Stimulated activated CD4-positive, alpha-beta T cell treated with anti-CD3 and anti-CD28 coated beads, Interleukin-4, amount 100 ng/mL, for 4 hours (primary cell): ENCODE measurements at places on chromosomes 12 and 14.

GRCh38 chr14:96224480-96225096 lies 19.9 kb downstream of the BDKRB2 start:
- no peak for DNase-seq

- no peak for DNase-seq
Observed at GRCh38 chr14:65915125-65915524, 502.6 kb downstream of the FUT8 start.

DNA sequence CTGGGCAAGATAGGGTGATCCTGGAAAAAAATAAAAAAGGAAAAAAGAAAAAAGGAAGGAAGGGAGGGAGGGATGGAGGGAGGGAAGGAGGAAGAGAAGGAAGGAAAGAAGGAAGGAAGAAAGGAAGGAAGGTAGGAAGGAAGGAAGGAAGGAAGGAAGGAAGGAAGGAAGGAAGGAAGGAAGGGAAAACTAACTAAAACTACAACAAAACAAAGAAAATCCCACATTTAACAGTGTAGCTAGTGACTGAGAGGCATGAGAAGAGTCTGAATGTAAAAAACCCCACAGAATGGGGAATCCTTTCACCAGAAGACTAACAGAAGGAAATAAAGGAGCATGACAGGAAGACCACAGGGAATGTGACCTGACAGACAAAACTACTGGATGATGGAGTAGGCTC lies 345.7 kb downstream of the NOVA1 start:
- no peak for DNase-seq

DNA sequence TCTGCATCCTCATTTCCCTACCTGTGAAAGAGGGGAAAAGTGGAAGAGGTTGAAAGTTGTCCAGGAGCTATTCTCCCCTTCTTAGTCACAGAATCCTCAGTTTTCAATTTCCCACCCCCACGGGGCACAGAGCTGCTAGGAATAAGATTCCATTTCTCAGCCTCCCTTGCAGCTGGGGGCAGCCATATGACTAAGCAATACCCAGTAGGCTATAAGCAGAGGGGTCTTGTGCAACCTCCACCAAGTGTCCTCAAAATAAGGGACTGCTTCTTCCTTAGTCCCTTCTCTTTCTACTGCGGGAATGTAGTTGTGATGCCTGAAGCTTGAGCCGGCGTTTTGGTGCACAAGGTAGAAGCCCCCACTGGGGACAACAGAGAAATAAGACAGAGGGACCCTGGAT lies 40.9 kb downstream of the VWF start:
- no peak for DNase-seq

GRCh38 chr14:85596562-85596961 lies 66.6 kb downstream of the FLRT2 start:
- DNase-seq: no peak

- peak; percentile 26 for DNase-seq
Observed at GRCh38 chr12:7806863-7807487, 17.8 kb downstream of the NANOG start.

DNA sequence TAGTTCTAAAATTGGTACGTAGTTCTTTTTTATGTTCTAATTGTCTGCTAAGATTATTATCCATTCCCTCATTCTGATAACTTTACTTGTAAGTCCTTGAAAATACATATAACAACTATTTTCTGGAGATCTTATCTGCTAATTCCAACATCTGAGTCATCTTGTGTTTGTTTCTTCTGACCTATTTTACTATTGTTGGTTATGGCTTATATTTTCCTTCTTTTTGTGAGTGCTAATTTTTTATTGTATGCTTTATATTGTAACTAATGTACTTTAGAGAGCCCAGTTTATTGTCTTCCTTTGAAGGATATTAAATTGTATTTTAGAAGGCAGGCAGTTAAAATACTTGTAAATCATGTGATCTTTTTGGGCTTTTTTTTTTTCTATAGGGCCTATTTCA lies 149.3 kb upstream of the LRFN5 start:
- no peak for DNase-seq

- no peak for DNase-seq
Observed at GRCh38 chr12:55972042-55972441, 1.8 kb upstream of the RAB5B start.

GRCh38 chr14:91770185-91770584 lies 38.3 kb upstream of the CATSPERB start:
- no peak for DNase-seq

- DNase-seq: no peak
Observed at GRCh38 chr14:103220982-103221641, 97.9 kb downstream of the TNFAIP2 start.

GRCh38 chr12:23174917-23175316 lies 549.9 kb downstream of the ETNK1 start:
- no peak for DNase-seq

GRCh38 chr14:67513631-67514108 lies 19.4 kb upstream of the PLEKHH1 start:
- no peak for DNase-seq
